CD4-positive, alpha-beta T cell treated with Interleukin-17A for 1 hour (primary cell): ENCODE measurements at places on chromosomes 5 and 9.
A peak's percentile ranks its signal among the peaks of the same experiment; 100 is the strongest.

DNA sequence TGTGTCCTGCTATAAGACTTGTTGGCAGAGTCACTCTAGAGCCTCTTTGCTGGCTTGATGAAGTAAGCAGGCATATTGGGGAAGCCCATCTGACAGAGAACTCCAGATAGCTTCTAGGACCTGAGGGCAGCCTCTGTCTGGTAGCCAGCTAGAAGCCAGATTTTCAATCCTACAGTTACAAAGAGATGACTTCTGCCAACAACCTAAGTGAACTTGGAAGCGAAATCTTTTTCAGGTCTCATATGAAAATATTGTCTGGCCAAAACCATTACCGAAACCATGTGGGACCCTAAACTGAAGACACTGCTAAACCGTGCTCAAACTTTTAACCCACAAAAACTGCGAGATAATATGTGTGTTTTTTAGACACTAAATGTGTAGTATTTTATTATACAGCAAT is 140.9 kb downstream of the MRPS30 start:
- no peak for DNase-seq

GRCh38 chr9:107940616-107941595 is 451.3 kb upstream of the KLF4 start:
- no peak for DNase-seq

DNA sequence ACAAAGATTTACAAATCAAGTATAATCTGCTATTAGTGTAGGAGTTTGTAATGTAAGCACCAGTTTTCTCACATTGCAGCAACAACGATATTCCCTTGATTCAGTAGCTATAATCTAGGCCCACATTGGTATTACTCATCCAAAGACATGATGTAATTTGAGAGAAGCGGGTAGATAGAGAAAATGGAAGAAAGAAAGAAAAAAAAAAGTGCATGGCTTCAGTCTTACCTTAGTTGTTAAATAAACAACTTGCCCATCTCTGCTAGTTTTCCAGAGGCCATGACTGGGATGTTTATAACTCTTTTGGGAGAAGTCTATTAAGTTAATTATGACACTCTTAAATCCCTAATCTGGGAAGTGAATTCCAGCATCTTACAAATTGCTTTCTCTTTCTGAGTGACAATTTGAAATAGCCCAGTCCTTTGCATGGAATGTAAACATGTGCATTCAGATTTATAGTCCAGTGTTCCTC is 2.8 kb downstream of the MELK start:
- DNase-seq, result no peak

DNA sequence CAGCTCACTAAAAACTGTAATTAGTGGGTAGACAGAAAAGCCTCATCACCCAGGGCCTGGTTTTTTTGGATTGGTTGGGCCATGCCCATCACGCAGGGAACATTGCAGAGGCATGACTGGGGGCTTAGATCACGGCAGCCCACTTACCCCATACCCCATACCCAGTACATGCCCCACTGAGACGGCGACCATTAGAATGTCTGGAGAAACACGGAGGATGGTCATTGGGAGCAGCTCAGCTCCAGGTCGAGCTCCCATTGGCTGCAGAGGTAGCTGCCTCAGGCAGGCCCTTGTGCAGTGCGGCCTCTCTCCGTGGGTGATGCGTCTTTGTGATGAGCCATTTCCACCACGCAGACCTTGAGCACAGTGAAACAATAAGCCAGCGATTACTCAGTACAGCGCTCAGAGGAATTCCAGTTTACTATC is 204.0 kb downstream of the GADD45G start:
- no peak for DNase-seq

GRCh38 chr5:139299486-139299885 is 5.9 kb downstream of the MATR3 start:
- DNase-seq, result peak; percentile 34

DNA sequence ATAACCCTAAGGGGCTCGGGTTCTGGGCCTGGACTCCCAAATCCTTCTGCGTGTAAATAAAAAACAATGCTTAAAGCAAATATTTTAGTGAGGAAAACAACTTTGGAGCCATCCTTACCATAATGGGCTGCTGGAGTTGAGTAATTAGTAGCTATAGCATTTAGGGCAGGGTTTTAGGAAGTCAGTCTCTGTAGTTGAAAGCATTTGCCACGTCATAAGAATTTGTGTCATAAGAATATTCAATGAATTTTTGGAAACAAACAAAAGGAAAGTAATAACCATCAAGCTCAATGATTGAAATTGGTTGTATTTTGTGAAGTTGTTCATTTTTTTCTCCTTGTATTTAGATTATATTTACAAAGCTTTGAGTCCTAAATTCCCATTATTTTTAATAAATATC is 114.8 kb upstream of the ELL2 start:
- no peak for DNase-seq

DNA sequence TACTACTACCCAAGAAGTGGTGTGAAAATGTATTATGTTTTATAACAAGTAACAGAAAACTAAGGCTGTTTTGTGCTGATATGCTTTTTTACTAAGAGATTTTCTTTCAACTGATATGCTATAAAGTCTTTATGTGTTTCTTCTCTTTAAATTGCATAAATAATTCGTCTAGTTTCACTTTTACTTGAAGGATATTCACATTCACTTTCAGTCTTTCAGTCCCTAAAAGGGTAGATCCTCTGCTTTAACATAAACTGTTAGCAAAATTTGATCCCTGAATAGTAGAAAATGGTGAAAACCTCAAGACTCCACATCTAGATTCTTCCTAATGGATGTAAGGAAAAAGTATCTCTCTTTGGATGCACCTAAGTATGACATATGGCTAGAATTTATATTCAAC is 69.0 kb upstream of the FST start:
- DNase-seq, result no peak

DNA sequence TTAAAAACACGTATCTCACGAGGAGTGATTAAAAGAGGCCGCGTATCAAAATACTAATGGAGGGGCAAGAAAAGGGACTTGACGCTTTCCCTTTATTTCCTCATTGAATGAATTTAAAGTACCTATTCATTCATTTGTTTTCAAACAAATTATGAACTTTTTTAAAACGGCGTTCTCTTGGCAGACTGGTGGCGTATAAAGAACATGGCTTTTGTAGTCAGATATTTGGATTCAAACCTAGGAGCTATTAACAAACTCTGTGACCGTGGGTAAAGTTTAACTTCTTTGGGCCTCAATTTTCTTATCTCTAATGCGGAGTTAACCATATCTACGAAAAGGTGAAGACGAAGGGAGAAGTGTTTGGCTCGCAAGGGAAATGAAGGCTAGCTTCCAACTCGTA is 876 bp downstream of the CAAP1 start:
- DNase-seq, result peak; percentile 2

DNA sequence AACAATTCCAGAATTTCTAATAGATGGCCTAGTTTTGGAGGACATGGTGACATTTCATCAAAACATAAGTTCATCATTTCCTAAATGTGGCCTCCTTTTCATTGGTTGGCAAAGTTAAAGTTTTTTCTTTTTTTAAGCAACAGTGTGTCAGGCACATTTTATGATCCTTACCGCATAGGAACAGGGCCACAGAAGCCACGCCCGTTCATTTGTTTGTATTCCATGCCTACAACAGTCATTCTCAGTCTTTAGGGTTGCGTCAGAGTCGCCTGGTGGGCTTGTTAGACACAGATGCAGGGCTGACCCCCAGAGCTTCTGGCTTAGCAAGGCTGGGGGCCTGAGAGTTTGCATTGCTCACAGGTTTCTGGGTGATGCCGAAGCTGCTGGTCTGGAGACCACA is 130.2 kb downstream of the HSD17B3 start:
- no peak for DNase-seq

DNA sequence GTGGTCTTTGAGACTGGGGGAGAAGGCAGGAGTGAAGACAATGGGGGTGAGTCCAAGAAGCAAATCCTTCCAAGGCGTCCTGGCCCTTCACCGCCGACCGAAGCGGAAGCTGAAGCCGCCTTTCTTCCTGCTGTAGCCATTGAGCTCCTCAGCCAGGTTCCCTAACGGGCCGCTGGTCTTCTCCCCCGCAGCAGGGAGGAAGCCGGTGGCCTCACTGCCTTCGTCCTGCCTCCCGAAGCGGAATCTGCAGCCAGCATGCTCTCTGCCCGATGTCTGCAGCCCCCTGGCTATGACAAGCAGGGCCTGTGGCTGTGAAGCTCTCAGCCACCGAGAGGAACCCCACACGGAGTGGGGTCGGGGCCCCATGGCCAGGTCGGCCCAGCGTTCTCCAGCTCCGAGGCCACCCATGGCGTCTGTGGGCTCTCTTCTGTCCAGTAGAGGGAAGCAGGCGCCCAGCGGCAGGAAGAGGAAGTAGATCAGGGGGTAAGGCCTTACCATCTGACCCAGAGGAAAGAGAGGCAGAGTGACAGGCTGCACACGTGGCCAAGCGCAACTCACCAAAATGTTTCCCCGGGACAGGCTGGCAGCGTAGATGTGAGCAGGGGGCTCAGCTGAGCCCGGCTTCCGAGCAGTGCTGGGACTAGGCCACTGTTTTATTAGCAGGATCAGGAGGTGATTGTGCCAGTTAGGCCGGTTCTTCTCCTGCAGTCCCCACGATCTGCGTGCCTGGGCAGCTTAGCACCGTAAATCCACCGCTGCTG is 3.1 kb downstream of the QRFP start:
- peak; percentile 9 for DNase-seq

DNA sequence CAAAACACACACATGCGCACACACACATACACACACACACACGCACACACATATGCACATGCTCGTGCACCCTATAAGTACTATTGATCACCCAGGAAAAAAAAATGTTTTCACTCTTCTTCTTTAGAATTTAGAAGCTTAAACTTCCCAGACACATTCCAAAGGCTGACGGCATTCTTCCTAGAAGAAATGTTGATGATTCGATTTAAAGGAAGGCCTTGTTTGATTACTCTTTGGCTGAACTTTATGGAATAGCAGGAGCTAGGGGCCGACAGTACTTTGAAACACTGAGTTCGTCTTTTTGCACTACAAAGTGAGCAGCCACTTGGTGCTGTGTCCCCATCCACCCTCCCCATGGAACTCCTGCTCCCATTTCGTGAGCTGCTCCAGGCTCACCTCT is 113.2 kb downstream of the EGFLAM start:
- no peak for DNase-seq

- DNase-seq, result no peak
Observed at GRCh38 chr9:98576859-98577258, 131.9 kb downstream of the GABBR2 start.

- DNase-seq, result no peak
Observed at GRCh38 chr5:60811105-60811504, 33.0 kb downstream of the ELOVL7 start.

- no peak for DNase-seq
Observed at GRCh38 chr5:23419115-23419514, 88.3 kb upstream of the PRDM9 start.

DNA sequence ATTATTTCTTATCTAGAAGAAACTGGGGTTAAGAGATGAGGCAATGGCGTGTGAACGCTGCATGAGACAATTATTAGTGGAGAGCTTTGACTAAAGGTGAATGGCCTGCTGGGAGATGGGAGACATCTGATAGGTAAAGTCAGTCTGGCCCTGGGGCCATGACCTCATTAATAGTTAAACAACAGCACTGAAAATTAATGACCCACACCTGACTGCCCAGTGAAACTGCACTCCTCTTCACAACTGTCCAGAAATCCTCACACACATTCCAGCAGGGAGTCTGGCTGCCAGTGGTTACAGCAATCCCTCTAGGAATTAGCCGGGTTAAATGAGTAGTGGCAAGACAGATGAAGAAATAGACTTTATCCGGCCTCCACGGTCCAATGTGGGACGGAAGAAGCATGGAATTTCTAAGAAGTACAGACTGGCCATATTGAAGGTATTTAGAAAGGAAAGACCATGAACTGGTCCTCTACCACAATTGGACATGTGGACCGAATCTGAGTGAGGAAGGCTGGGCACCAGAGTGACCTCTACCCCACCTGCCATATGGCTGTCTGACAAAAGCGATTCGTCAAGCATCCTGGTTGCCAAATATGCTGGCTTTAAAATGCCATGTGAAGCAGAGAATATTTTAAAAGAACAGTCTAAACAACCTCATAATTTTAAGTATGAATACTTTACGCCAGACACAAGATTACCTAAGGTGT is 138.4 kb downstream of the EFNA5 start:
- no peak for DNase-seq

DNA sequence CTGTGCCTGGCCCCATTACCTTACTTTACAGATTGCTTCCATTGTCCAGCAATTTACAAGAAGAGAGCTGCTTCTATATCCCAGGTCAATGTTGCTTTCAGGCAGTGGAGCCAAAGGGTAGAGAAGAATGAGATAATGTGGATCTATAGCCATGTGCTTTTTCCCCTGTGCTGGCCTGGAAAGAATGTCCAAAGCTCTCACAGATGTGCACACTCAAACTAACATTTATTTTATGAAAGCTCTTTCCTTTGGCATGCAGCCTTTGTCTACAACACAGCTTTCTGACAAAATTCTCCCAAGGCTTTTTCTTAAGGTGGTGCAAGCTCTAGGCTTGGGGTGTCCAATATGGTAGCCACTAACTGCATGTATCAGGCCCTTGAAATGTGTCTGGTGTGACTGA is 217.3 kb downstream of the LRRC70 start:
- DNase-seq, result no peak

DNA sequence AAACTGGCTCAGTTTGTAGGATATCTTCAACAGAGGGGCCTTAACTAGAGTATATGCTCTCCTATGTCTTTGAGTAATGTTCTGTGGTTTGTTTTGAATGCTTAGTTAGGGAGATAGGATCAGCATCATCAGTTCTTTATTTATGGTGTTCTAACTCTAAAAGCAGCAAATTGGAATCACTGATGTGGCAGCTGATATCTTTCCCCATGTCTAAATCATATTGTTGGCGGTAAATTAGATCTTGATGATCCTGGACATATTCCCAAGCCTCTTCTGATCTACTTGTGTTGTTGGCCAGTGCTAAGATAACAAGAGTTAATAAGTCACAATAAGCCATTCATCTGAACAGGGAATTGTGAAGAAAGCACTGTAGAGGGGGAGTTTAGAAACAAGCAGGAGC is 332.4 kb upstream of the DAB2 start:
- no peak for DNase-seq

DNA sequence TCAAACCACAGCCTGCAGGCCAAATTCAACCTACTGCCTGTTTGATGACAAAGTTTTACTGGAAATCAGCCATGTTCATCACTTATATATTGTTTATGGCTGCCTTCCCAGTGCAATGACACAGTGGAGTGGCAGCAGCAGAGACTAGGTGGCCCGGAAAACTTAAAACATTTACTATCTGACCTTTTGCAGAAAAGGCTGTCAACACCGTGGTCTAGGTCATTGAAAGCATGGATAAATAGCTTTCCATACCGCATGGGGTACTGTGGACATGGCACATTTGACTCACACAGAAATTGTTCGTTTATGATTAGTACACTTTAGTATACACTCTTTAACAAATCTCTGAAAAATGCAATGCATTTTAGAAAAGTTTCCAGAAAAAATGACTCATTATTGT is 298.3 kb upstream of the EFNA5 start:
- DNase-seq, result no peak

DNA sequence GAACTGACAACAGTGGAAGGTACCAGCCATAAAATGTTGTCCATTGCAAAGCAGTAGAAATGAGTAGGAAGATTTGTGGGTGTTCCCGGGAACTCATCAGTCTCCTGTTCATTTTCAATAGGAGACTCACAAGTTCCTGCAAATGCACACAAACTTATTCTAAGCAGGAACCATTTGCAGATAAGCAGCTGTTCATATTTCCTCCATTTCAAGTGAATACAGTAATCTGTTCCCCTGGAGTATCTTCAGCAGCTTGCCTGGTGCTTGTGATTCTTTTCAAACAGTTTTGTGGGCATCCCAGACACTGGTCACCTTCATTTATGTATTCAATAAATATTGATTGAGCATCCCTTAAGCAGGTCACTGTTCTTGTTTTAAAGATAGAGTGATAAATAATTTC is 1315.5 kb upstream of the C9orf72 start:
- DNase-seq, result no peak

GRCh38 chr9:93906195-93906880 is 48.8 kb downstream of the BARX1 start:
- DNase-seq, result no peak
